Fibroblast of skin of abdomen (primary cell): ENCODE measurements at places on chromosomes 12 and 14.

DNA sequence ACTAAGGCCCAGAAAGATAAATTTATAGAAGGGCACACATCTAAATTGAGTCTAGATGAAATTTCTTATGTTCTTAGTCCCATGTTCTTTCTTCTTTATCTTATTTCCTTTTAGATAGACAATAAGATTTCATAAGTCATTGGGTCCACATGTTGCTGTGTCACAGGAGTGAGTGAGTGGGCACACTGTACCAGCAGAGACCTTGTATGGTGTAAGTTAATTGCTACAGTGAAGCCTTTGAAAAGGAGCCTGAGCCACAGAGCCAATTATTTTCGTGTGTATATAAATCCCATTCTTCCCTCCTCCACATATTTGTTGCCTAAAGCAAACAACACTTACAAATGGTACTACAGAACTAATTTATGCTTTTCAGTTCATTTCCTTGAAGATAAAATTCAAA lies 79.1 kb downstream of the GRIP1 start:
- no peak for DNase-seq

GRCh38 chr14:70856851-70857495 lies 47.7 kb upstream of the MAP3K9 start:
- DNase-seq = peak; percentile 97

DNA sequence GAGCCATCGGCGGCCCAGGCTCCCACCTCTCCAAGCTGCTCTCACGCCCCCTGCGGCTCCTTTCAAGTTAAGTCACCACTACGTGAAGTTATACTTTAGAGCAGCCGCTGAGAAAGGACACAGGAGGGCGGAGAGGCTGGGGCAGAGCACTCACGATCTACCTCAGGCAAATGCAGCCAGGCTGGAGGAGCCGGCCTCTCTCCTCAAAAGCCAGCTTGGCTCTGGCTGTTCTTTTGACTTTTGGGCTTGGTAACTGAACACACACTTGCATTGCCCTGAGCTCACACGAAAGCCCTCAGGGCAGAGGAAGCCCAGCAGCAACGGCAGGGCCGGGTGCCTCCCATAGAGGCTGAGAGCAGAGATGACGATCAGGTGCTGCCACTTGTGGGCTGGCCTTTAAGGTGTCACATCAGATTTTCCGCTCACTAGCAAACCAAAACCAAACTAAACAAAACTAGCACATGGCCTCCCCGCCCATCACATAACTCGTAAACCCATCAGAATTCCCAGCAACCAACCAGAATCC lies 75.2 kb downstream of the PITPNM2 start:
- peak; percentile 56 for DNase-seq

- no peak for DNase-seq
Observed at GRCh38 chr14:99346470-99347080, 74.6 kb upstream of the BCL11B start.

DNA sequence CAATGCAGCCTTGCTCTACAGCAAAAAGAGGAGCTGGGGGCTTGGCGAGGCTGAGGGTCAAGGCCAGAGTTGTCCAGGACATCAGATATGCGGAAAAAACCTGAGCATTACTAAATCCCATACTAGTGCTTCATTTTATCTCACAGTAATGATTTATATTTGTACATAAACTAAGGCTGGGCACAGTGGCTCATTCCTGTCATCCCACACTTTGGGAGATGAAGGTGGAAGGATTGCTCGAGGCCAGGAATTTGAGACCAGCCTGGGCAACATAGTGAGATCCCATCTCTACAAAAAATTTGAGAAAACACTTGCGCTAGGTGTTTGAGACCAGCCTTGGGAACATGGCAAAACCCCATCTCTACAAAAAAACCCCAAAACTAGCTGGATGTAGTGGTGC lies 11.6 kb upstream of the JPH4 start:
- no peak for DNase-seq

GRCh38 chr14:47715330-47715729 lies 39.9 kb upstream of the MDGA2 start:
- peak; percentile 15 for DNase-seq

- no peak for DNase-seq
Observed at GRCh38 chr12:95066091-95066855, 7.1 kb downstream of the NR2C1 start.

- DNase-seq = no peak
Observed at GRCh38 chr14:100056964-100057795, 8.0 kb upstream of the EVL start.

GRCh38 chr12:31519511-31519910 lies 71.4 kb downstream of the DENND5B start:
- no peak for DNase-seq

GRCh38 chr12:63792338-63792737 lies 12.6 kb downstream of the RXYLT1 start:
- no peak for DNase-seq

DNA sequence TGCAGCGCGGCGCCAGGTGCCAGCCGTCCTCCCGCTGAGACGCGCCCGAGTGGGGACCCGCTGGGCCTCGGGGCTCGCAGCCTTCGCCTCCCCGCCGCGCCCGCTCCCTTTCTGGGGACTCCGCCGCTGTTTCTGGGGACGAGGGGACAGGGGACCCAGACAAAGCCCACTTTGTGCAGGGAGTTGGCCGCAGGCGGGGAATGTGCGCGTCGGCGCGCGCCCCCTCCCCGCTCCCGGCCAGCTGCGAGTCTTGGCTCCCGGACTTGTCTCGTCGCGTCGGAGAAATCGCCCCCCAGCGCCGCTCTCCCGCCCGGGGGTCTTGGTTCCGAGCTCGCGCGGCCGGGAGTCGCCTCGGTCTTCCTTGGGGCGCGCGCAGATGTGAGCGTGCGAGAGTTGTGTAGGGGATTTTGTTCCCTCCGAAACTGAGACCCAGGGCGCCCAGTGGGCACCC lies 717 bp downstream of the VASH1 start:
- DNase-seq = no peak

DNA sequence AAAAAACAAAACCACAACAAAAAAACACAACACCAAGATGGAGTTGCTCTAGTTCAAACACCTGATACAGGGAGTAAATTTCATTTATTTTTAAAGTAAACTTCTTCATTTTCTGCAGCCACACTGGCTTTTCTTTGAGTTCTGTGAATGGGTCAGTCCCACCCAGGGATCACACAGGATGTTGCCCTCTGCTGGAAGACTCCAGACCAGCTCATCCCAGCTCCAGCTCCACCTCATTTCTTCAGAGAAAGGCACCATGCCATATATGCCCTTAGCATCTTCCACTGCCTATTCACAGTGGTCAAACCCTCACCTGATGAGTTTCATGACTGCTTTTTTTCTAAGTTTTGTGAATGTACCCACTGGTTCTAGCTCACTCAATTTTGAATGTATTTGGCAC lies 8.0 kb downstream of the GLIPR1 start:
- DNase-seq = peak; percentile 43

GRCh38 chr12:51911788-51912711 lies 4.7 kb downstream of the ACVRL1 start:
- no peak for DNase-seq

- DNase-seq = no peak
Observed at GRCh38 chr14:86989285-86989684, 1003.7 kb downstream of the GALC start.

GRCh38 chr12:8917751-8918150 lies 3.4 kb downstream of the PHC1 start:
- DNase-seq = no peak

- no peak for DNase-seq
Observed at GRCh38 chr14:27587103-27587502, 989.3 kb upstream of the NOVA1 start.

- DNase-seq = peak; percentile 95
Observed at GRCh38 chr12:2268471-2269286, 215.9 kb downstream of the CACNA1C start.

DNA sequence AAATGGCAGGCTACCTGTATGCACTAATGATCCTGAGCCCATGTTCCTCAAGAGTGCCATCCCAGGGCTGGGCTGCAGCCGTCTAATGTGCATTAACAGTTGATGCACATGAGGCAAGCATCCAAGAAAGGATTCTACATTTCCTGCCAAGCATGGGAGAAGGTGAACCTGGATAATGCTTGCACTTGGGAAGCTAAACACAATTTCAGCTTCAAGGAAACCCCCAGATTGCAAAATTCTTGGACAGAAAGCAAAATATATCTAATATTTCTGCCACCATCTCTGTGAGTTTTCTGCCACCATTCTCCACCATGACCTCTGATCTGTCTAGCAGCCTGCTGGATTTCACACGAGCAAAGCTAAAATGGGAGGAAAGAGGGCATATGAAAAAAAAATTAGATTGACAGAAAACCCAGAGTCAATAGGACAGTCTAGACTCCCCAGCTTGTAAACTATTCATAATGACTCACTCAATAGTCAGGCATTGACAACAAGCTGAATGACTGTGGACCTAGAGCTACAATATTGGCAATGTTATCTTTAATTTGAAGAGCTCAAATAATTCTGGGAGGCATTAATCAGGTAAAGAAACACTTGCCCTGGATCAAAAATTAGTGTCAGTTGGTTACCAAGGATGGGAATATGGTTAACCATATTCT lies 91.9 kb upstream of the BCL2L14 start:
- DNase-seq = peak; percentile 33

DNA sequence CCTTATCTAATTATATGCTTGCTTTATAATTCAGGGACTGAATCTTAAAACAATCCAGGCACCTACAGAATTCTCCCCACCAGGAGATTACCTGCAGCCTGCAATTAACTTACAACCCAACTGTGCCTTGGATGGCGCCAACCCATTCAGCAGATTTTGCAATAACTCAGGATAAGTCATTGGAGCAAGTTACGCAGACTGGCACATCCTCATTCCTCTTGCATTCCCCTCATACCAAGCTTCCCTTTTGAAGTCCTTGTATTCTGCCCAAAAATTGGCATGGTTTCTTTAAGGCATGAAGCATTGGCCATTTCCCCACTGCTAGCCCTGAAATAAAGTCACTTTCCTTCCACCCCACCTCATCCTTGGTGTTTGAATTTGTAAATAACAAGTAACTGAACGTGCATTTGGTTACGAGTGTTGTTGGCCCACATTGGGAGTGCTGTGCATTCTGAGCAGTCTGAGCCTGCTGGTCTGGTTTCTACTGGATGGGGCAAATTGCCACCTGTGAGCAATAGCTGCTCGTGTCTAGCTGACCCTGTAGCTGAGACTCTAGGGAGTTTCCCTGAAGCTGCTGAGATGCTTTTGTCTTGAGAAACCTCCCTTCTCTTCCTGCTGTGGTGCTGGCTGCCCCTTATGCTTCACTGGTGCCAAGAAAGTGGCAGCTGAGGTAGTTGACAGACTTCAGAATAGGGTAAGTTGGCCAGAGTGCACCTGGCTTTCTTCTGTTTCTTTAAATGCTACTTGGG lies 99.2 kb upstream of the SCAF11 start:
- no peak for DNase-seq

GRCh38 chr14:67207810-67208209 lies 18.6 kb downstream of the GARIN2 start:
- no peak for DNase-seq

- DNase-seq = peak; percentile 66
Observed at GRCh38 chr12:81078469-81079196, 754 bp downstream of the ACSS3 start.

GRCh38 chr14:59926534-59926933 lies 6.6 kb downstream of the LRRC9 start:
- no peak for DNase-seq

GRCh38 chr12:131571827-131572226 lies 139.1 kb upstream of the SFSWAP start:
- no peak for DNase-seq

- no peak for DNase-seq
Observed at GRCh38 chr14:54688229-54688628, 121.3 kb downstream of the SAMD4A start.

- no peak for DNase-seq
Observed at GRCh38 chr12:94282675-94283074, 134.3 kb downstream of the PLXNC1 start.

- DNase-seq = no peak
Observed at GRCh38 chr12:12719496-12719895, 2.3 kb downstream of the CDKN1B start.

DNA sequence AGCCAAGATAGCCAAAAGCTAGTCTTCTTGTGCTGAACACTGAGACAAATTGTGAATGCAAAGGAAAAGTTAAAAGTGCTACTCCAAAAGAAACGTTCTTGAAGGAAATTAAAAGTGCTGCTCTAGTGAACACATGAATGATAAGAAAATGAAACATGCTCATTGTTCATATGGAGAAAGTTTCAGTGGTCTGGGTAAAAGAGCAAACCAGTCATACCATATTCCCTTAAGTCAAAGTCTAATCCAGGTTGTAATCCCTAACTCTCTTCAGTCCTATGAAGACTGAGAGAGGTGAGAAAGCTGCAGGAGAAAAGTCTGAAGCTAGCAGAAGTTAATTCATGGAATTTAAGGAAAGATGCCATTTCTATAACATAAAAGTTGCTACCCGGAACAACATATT lies 121.5 kb downstream of the MNAT1 start:
- DNase-seq = no peak

- DNase-seq = no peak
Observed at GRCh38 chr14:105647784-105648608, 121.6 kb downstream of the TMEM121 start.

GRCh38 chr12:43964033-43964432 lies 128.2 kb downstream of the TMEM117 start:
- no peak for DNase-seq

GRCh38 chr12:127240249-127240929 lies 1026.6 kb upstream of the TMEM132C start:
- no peak for DNase-seq

GRCh38 chr12:42332301-42333285 lies 6.6 kb downstream of the PPHLN1 start:
- peak; percentile 40 for DNase-seq

DNA sequence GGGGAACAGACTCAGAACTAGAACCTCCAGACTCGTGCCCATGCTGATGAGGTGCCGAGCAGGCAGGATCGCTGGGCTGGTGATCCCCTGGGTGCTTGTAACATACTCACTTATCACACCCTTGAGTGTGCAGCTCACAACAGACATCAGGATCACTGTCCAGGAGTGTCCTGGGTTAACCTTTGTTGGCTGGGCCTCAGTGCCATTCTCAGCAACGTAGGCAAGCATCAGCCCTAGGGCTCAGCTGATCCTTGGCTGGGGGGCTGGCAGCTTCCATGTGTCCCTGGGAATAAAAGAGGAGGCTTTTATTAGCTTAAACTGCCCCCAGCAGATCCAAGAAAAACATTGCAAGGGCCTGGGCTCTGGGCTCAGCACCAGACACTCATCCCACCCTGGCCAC lies 1.6 kb downstream of the TMEM229B start:
- no peak for DNase-seq

DNA sequence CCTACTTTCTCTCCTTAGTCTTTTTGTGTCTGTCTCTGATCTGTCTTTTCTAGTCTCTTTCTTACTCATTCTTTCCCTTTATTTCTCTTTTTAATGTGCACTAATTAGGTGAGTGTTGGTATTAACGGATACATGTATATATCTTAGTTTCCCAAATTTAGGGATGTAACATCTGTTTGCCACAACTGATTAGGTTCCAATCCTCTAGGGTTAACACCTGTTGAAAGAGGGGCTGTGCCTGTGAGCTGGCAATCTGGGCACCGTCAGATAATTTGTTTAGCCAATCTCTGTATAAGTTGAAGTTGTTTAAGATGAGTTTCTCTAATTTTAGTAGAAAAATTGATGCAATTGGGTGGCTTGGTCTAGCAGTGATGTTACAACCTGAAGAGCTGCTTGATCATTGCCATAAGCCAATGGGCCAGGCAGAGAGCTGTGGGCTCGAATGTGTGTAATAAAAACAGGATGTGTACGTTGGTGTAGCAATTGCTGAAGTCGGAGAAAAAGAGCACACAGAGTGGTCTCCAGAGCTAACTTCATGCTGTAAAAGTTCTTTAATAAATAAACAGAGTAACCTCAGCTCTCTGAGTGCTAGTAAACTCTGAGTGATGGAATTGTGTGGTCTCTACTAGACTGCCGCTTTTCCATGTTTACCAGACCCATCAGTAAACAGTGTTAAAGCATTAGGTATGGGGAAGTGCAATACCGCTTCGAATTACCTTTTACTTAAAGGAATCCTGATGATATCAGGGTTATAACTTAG lies 18.3 kb upstream of the LYZ start:
- no peak for DNase-seq
